SK-MEL-5 (cell line): ENCODE measurements at places on chromosomes 11 and 22. TPM values are rescaled to one million over a fixed set of nuclear protein-coding genes. Genes with fewer than 3 reads are reported as not detected.
A peak's percentile ranks its signal among the peaks of the same experiment; 100 is the strongest.

- peak; percentile 85 for DNase-seq
Measured at GRCh38 chr11:6737872-6738466, 33.8 kb downstream of the OR2AG2 start.

GRCh38 chr22:22047266-22047665 lies 64.7 kb upstream of the TOP3B start:
- DNase-seq = no peak

DNA sequence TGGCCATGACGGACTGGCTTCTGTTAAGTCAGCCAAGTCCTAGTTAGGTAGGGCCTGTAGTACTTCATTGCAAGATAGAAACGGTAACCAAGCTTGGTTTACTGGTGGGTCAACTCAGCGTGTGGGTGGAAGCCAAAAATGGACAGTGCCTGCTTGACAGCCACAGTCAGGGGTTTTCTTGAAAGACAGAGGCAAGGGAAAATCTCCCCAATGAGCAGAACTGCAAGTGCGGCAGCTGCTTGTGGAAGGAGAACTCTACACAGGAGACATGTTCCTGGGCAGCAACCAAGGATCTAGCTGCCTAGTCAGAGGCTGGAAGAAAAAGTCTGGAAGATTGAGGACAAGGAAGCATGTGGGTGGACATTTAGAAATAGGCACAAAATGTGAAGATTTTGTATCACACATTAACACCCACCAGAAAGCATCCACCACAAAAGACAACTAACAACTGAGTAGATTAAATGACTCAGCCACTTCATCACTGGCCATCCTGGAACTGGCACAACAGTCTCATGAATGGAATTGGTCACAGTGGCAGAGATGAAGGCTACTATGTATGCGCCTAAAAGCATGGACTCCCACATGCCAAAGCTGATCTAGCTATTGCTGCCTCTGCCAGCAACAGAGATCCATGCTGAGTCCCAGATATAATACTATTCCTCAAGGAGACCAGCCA lies 40.9 kb upstream of the SCUBE2 start:
- no peak for DNase-seq

GRCh38 chr11:119663279-119663678 lies 65.7 kb downstream of the NECTIN1 start:
- DNase-seq = no peak

DNA sequence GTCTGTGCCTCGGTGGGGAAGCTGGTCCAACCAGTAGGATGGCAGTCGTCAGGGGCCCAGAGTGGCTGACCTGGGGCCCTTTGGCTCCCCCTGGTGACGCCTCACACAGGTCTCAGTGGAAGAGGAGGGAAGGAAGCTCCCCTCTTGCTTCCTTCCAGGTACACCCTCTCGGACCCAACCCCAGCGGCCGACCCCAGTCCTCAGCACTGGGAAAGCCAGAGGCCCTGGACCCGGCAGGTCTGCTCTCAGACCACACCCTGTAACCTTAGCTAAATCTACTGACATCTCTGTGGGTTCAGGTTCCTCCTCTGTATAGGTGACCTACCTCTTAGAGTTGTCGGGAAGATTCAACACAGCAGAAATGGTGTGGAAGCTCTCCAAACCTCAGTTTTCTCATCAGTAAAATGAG lies 3.4 kb upstream of the SCUBE1 start:
- peak; percentile 76 for DNase-seq

DNA sequence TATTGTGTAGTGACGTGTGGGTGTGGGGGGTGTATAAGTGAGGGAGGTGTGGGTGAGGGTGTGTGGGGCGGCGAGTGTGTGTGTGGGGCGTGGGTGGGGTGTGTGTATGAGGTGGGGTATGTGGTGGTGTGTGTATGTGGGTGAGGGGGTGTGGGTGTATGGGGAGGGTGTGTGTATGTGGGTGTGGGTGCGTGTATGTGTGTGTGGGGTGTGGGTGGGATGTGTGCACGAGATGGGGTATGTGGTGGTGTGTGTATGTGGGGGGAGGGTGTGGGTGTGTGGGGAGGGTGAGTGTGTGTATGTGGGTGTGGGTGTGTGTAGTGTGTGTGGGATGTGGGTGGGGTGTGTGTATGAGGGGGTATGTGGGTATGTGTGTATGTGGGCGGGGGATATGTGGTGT lies 205.5 kb downstream of the OPCML start:
- DNase-seq = no peak

GRCh38 chr11:102114032-102114431 lies 3.8 kb downstream of the YAP1 start:
- DNase-seq = no peak

SREBF2 gene
- total RNA-seq = 61.7 and 64.4 TPM in 2 replicates

GRIK4 gene
- not detected in 2 replicates for total RNA-seq

ZBTB3 gene
- 5.0 and 5.2 TPM in 2 replicates for total RNA-seq
